EH (cell line): ENCODE measurements at places on chromosomes 6 and 20.

GRCh38 chr20:8127553-8128255 lies 4.4 kb upstream of the PLCB1 start:
- DNase-seq, result peak; percentile 63

DNA sequence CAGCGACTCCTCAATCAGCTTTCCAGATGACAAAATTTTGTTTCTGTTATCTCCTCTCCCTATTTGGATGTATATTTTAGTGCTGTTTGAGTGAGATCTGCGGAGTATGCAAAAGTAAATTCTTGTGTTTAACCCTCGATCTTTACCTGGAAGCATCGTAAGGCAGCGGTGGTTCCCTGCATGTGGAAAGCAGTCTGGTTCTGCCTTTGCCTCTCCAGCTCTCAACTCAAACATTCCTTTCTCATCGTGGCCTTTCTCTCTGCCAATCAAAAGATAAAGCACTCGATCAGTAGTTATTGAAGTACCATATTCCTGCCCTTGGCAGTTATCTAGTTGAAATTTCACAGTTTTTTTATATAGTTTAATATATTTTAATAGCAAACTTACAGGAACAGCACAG lies 44.0 kb upstream of the BTN3A2 start:
- peak; percentile 19 for DNase-seq

- DNase-seq, result peak; percentile 97
Measured at GRCh38 chr6:17032988-17033634, 68.7 kb upstream of the STMND1 start.

- DNase-seq, result no peak
Measured at GRCh38 chr6:159267165-159267564, 98.0 kb downstream of the FNDC1 start.

- peak; percentile 52 for DNase-seq
Measured at GRCh38 chr6:134529921-134530320, 212.0 kb upstream of the SGK1 start.

DNA sequence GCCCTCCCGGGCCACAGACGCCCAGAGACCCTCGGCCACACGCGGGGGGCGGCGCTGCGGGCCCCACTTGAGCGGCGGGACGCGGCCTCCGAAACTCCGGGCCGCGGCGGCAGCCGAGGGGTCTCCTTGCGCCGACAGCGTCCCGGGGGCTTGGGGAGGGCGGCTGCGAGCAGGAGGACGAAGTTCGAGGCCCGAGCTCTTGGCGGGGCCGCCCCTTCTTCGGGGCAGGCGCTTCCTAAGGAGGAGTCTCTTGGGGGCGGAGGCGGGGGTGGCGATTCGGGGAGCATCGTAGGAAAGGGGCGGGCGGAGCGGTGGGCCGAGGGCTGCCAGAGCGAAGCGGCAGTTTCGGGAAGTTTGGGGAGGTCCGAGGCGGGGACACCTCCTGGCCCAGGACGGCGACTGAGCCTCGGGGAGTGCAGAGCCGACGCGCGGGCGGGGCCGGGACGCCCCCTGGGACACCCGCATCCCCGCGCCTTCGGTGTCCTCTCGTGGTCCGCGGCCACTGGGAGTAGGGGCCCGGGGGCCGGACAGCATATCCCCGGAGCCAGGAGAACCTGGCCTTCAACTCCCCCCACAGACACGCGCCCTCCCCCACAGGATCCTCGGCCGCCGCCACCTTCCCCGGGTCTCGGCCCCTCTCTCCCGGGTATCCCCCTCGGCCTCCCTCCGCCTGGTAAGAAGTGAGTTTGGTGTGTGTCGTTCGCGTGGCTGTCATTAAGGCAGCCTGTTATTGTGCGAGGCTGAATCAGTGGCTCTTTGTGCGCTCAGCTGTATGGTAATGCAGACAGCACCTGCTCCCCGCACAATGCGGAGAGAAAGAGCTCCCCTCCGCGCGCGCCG lies 613 bp upstream of the DLL1 start:
- DNase-seq, result peak; percentile 46

- DNase-seq, result peak; percentile 5
Measured at GRCh38 chr6:169238766-169239165, 14.9 kb downstream of the THBS2 start.
